ENCODE measurements at places on chromosomes 6 and 20.

DNA sequence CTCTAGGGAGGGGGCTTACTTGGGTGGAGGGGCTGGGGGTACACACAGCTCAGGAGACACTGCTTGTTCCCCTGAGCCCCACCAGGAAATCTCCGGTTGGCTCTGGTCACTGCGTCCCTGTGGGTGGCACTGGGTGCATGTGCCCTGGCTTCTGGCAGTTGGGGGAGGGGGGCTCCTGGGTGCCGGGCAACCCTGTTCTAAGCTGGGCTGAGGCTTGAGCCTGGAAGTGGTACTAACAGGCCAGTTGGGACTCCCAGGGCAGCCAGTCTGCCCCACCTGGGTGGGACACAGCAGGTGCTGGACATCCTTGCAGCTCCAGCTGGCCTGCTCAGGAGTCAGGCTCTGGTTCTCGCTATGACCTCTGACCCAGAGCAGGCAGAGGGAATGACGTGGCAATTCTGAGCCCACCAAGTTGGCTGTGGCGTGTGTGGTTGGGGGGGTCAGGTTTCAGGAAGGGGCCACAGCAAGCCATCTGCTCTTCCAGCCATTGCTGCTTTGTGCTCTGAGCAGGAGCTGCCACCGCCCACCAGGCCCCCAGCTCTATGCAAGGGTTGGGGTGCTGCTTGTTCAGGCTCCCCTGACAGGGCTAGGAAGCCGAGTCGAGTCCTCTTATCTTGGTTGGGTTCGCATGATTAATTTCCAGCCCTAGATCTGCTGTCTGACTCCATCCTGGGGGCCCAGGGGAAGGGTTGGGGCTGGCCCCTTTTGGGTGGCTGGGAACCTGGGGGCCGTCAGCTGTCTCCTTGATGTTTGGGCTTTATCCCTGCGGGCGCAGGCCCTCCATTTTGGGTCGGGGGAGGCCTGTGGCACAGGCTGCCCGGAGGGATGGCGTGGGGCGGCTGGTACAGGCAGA is 590 bp downstream of the C20orf204 start:
- H3K4me3 ChIP-seq, result no peak overlapping the region
- peaks cover 4% of the 10 kb centered on the region for H3K36me3 ChIP-seq
- DNase-seq, result no peak
- no peak overlapping the region for H3K27ac ChIP-seq
- peaks cover 4% of the 10 kb centered on the region for H3K27me3 ChIP-seq

DNA sequence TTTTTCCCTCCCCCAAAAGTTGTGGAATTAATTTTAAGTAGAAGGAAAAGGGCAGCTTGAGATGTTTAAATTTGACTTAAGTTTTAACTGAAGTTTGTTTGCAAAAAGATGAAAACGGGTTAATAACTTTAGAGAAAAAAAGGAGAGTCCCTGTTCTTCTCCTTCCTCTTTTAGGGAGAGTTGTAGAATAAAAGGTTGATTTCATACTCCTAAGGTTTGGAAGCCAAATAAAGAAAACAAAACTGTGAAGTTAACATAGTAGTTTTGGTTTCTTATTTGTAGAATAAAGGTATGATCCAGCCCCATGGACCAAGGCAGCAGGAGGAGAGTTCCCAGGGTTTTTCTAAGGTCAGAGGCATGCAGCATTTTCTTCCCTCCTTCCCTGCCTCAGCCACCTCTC is 33.4 kb downstream of the FOXO3 start:
- no peaks in the 10 kb centered on the region for H3K36me3 ChIP-seq
- H3K27ac ChIP-seq, result no peak overlapping the region
- H3K4me3 ChIP-seq, result no peak overlapping the region
- DNase-seq, result no peak
- H3K27me3 ChIP-seq, result no peaks in the 10 kb centered on the region
- peaks cover 3% of the 10 kb centered on the region for H3K4me1 ChIP-seq

- H3K4me1 ChIP-seq, result no peaks in the 10 kb centered on the region
- H3K4me3 ChIP-seq, result no peak overlapping the region
- H3K36me3 ChIP-seq, result no peaks in the 10 kb centered on the region
- H3K27ac ChIP-seq, result no peak overlapping the region
- no peak for DNase-seq
- H3K27me3 ChIP-seq, result no peaks in the 10 kb centered on the region
Observed at GRCh38 chr6:4100655-4101054, 21.7 kb upstream of the FAM217A start.

DNA sequence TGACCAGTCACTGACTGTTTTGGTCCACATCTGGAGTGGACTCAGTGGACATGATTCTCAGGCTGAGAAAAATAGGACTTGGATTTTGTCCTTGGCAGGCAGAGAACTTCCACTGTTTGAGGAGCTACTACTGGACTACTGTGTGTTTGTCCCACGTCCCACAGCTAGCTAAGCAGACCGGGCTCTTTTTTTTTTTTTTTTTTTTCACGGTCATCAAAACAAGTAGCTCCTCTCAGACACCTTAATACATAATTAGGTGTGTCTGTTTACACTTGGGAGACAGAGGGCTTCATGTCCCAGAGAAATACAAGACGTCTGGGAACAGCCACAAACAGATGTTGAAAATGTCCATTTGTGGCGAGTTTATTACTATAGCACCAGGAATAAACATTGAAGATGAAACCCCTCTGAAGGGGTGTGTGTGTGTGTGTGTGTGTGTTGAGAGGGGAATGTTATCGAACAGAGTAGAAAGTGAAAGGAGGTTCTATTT is 155.0 kb upstream of the SUPT3H start:
- H3K4me1 ChIP-seq, result no peaks in the 10 kb centered on the region
- no peak overlapping the region for H3K4me3 ChIP-seq
- no peak for DNase-seq
- no peaks in the 10 kb centered on the region for H3K27me3 ChIP-seq

GRCh38 chr6:105603788-105604586 is 201.1 kb upstream of the PREP start:
- H3K27me3 ChIP-seq, result no peaks in the 10 kb centered on the region
- DNase-seq, result no peak
- no peaks in the 10 kb centered on the region for H3K36me3 ChIP-seq
- no peaks in the 10 kb centered on the region for H3K4me1 ChIP-seq

GRCh38 chr20:3229158-3229557 is 9.8 kb downstream of the SLC4A11 start:
- H3K27me3 ChIP-seq, result no peaks in the 10 kb centered on the region
- H3K4me3 ChIP-seq, result no peak overlapping the region
- H3K4me1 ChIP-seq, result no peaks in the 10 kb centered on the region
- DNase-seq, result no peak
- no peaks in the 10 kb centered on the region for H3K36me3 ChIP-seq

DNA sequence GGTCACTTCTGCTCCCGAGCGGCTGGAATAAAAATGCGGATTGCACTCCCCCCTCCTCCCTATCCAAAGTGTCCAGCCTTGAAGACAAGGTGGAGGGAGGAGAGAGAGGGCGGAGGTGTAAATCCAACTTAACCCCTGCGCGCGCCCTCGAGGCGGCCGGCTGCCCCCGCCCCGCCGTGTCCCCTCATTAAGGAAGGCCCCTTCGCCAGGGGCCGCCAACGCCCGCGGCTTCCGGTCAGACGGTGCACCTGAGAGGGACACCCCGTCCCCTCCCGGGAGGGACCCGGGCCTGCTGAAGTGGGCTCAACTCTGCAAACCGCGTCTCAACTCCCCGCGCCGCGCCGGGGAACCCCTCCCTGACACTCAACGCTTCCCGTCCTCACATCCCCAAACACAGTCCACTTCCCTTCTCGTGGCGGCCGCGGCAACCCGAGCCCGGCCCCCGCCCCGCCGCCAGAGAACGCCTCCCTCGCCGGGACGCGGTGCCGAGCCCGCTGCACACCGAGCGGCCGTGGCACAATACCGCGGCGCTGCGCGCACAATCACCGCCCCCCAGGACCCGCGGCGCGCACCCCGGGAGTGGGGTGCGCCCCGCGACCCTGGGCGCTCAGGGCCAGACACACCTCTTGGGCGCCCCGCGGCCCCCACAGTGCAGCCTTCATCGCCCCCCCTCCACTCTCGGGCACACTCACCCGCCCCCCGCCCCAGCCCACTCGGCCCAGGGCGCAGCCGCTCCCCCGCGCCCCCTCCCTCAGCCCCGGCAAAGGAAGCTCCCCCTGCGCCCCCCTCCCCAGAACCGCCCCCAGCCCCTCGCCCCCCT is 102.5 kb downstream of the NOL4L start:
- DNase-seq, result no peak
- H3K27ac ChIP-seq, result peak overlapping the region; percentile 89
- H3K36me3 ChIP-seq, result no peaks in the 10 kb centered on the region
- no peaks in the 10 kb centered on the region for H3K4me1 ChIP-seq

GRCh38 chr6:163302747-163303146 is 111.8 kb upstream of the QKI start:
- no peaks in the 10 kb centered on the region for H3K36me3 ChIP-seq
- no peak for DNase-seq
- no peaks in the 10 kb centered on the region for H3K27me3 ChIP-seq
- no peaks in the 10 kb centered on the region for H3K4me1 ChIP-seq
- H3K4me3 ChIP-seq, result no peak overlapping the region

GRCh38 chr20:64234291-64234791 is 21.2 kb upstream of the PCMTD2 start:
- no peaks in the 10 kb centered on the region for H3K4me1 ChIP-seq
- no peak overlapping the region for H3K4me3 ChIP-seq
- no peaks in the 10 kb centered on the region for H3K36me3 ChIP-seq

GRCh38 chr20:19943061-19943521 is 74.1 kb upstream of the NAA20 start:
- no peak overlapping the region for H3K4me3 ChIP-seq
- no peaks in the 10 kb centered on the region for H3K4me1 ChIP-seq
- no peaks in the 10 kb centered on the region for H3K27me3 ChIP-seq
- no peak for DNase-seq
- H3K36me3 ChIP-seq, result no peaks in the 10 kb centered on the region

DNA sequence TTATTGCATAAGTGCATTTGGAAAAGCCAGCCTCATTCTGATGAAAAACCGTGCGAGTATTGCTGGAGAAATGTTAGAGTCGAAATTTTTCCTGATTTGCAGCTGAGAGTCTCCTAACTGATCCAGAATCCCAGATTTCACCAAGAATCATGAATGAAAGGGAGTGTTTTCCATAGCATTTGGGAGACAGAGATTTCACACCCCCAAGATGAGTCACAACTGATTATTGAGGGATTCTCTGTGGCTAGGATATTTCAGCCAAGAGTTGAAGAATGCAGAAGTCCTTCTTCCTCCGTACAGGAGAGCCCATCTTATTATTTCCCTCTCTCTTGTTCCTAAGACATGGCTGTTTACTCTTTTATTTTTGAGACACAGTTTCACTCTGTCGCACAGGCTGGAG is 82.2 kb upstream of the SALL4 start:
- no peak overlapping the region for H3K4me3 ChIP-seq
- H3K36me3 ChIP-seq, result no peaks in the 10 kb centered on the region
- H3K27me3 ChIP-seq, result no peaks in the 10 kb centered on the region
- H3K27ac ChIP-seq, result no peak overlapping the region
- DNase-seq, result peak; percentile 54

DNA sequence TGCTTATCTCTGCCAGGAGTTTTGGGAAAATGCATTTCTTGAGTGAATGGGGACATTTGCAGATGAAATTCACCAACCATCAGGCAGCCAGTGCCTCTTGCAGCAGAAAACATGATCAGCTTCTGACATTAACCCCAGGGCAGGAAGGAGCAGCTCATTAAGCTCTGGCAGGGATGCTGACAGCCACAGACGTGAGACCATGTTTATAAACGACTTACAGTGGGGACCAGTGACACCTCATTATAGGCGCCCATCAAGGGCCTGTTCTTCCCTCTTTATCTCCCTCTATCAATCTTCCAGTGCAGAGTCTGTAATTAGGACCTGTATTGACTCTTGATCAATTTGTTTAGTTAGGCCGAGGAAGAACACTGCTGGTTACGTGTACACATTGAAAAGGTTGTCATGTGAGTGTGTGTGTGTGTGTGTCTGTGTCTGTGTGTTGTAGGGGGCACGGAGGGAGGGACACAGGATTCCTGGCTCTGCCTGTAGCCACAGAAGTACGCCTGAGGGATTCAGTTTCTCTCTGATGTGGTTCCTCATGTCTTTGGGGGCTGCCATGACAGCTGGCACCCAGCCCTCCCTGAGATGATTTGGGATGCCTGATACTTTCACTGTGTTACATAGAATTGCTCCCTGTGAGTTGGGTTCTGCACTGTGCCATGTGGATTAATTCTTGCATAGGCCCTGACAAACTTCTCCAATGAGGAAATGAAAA is 428.4 kb upstream of the CHD6 start:
- H3K36me3 ChIP-seq, result no peaks in the 10 kb centered on the region
- no peaks in the 10 kb centered on the region for H3K4me1 ChIP-seq
- H3K27me3 ChIP-seq, result no peaks in the 10 kb centered on the region
- DNase-seq, result no peak

- peaks cover 2% of the 10 kb centered on the region for H3K4me1 ChIP-seq
- H3K4me3 ChIP-seq, result no peak overlapping the region
- H3K27me3 ChIP-seq, result no peaks in the 10 kb centered on the region
- no peak for DNase-seq
- H3K36me3 ChIP-seq, result no peaks in the 10 kb centered on the region
Observed at GRCh38 chr6:6906570-6907213, 201.1 kb upstream of the RREB1 start.

DNA sequence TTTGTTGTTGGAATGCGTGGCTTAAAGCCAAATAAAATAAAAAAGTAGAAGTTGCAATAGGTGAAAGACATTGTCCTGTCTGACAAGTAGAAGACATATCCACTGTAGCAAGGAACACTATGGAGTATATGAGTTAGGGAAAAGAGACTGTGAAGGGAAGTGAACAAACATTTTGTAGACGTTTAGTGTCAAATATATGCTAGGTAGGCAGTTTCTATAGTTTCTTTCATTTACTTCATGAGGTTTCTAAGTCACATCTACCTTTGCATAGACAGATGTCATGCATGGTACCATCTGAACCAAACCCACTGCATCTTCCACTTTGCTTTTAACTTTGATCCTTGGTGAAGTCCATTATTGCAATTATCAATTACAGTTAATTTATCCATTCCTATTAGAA is 9.9 kb downstream of the PRIM2 start:
- no peak for DNase-seq
- no peaks in the 10 kb centered on the region for H3K4me1 ChIP-seq
- peaks cover 3% of the 10 kb centered on the region for H3K36me3 ChIP-seq
- H3K4me3 ChIP-seq, result no peak overlapping the region
- H3K27me3 ChIP-seq, result no peaks in the 10 kb centered on the region
- no peak overlapping the region for H3K27ac ChIP-seq

DNA sequence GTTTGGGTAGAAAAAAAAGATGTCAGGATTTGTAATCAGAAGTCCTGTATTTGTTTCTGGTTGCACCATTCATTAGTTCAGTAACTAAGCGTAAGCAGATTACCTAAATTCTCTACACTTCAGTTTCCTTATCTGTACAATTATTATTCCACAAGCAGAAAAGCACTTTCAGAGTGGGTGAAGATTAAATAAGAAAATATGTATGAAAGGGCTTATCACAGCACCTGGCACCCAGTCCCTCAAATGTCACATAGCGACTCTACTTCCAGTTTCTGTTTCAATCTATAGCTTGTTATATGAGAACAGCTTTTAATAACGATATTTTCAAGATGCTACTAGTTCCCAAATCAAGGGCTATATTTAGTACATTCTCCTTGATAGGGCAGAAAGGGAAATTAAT is 31.4 kb downstream of the RGS17 start:
- H3K36me3 ChIP-seq, result no peaks in the 10 kb centered on the region
- H3K27ac ChIP-seq, result no peak overlapping the region
- no peak for DNase-seq
- H3K4me1 ChIP-seq, result no peaks in the 10 kb centered on the region
- no peak overlapping the region for H3K4me3 ChIP-seq

Measured in mesendoderm (in vitro differentiated cells).